Stimulated activated CD8-positive, alpha-beta memory T cell treated with anti-CD3 and anti-CD28 coated beads, Interleukin-4, amount 100 ng/mL, for 4 hours (primary cell): ENCODE measurements at places on chromosomes 4 and X.

DNA sequence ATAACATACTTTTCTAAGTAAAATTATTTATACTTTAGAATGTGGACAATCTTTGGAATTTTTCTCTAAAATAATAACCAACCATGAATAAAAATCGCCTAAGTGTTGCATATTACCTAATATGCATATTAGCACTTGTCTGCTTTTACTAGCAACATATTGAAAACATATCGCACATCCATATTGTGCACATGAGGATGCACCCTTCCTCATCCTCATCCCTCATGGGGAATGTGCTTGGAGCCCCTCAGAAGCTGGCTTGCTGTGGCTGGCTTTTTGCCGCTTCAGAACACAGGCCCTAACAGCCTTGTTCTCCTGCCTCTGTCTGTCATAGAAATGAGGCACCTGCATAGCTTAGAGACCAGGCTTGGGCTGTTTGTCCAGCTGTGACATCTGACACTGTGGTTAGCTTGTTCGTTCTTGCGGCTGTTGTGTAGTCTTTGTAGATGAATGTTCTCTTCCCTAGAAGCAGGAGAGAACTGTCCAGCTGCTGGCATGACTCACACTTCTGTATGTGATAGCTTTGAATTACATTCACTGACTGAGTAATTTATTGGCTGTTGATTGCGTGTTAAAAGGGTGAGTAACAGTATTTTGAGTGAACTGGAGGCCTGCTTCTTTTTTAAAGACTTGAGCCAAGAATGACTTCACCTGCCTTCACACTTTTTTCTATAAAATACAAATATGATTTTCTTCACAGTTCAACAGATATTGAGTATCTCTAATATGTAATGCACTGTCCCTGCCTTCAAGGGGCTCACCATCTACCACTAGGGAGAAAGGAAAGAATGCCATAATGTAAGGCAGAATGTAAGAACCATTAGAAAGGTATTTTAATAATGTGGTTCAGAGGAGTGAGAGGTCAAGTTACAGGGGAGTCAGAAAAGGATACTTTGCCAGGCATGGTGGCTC is 81.9 kb downstream of the HMGB2 start:
- DNase-seq = no peak

DNA sequence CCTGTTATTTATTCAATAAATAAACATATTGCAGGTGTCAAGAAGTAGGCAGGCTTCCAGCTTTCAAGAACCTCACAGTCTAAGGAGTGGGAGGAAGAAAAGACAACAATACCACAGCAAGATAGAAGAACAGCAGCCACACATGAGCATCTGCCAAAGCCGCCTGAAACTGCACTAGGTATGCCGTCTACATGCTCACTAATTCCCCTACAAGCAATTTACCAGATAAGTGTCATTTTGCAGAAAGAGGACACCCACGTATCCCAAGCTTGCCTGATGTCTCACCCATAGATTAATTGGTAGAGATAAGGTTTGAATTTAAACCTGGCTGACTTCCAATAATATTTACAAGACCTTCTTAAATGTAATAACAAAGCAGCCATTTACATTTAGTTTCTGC is 439.4 kb upstream of the CPEB2 start:
- no peak for DNase-seq

DNA sequence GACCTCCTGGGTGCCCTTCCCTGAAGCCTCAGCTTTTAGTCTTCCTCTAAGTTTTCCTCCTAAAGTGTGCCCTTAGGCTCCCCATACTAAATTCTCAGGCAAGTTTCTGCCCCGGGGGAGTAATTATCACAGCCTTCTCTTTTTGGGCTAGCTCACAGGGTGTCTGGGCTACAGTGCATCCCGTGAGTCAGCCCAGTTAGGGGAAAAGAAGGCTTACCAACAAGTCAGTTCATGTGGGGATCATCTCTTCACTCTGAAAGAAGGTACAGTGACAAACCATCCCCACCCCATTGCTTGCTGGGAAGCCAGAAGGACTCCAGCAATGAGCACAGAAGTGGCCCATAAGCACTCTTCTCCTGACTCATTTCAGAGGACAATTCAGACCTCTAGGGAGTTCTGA is 134.7 kb upstream of the FAM9C start:
- DNase-seq = no peak

DNA sequence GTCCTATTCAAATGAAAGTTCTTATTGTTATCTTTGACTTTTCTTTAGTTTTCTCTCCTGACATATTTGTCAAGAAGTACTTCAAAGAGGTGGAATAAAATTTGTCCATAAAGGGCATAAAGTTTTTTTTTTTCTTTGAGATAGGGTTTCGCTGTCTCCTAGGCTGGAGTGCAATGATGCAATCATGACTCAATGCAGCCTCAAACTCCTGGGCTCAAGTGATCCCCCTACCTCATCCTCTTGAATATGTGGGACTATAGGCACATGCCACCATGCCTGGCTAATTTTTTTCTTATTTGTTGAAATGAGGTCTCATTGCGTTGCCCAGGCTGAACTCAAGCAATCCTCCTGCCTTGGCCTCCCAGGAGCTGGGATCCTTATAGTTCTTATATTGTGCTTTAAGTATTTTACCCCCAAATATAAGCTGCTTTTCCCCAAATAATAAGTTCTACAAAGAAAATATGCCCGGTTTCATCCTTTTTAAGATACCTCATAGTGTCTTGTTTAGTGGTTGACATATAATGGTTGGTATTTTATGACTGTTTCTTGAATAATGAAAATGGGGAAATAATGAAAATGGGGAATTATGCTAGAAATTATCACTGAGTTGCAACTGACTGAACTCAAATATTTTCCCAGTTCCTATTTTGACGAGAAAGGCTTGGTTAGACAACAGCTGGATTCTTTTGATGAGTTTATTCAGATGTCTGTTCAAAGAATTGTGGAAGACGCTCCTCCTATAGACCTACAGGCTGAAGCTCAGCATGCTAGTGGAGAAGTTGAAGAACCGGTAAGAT is 11.6 kb downstream of the POLR2B start:
- DNase-seq = no peak

- no peak for DNase-seq
Observed at GRCh38 chr4:8283161-8283560, 13.6 kb downstream of the HTRA3 start.

- DNase-seq = no peak
Observed at GRCh38 chrX:42857766-42858165, 79.8 kb upstream of the PPP1R2C start.

- no peak for DNase-seq
Observed at GRCh38 chrX:106802388-106803275, at the start of gene TBC1D8B. Gene TBC1D8B (plus strand): TSS chrX:106802673. CDS start chrX:106802854, 181 bp downstream.

GRCh38 chr4:130689181-130689580 is 1593.2 kb downstream of the C4orf33 start:
- DNase-seq = no peak

GRCh38 chr4:16192631-16193518 is 33.4 kb downstream of the TAPT1 start:
- no peak for DNase-seq

DNA sequence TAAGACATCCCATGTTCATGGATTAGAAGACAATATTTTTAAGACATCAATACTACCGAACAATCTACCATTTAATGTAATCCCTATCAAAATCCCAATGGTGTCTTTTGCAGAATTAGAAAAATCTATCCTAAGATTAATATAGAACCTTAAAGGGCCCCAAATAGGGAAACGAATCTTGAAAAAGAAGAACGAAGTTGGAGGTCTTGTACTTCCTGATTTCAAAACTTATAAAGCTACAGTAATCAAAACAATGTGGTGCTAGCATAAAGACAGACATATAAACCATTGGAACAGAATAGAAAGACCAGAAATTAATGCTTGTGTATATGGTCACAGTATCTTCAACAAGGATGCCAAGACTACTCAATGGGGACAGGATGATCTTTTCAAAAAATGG is 42.0 kb downstream of the CENPE start:
- DNase-seq = no peak

- no peak for DNase-seq
Observed at GRCh38 chrX:31423609-31424189, 351.9 kb upstream of the FTHL17 start.

DNA sequence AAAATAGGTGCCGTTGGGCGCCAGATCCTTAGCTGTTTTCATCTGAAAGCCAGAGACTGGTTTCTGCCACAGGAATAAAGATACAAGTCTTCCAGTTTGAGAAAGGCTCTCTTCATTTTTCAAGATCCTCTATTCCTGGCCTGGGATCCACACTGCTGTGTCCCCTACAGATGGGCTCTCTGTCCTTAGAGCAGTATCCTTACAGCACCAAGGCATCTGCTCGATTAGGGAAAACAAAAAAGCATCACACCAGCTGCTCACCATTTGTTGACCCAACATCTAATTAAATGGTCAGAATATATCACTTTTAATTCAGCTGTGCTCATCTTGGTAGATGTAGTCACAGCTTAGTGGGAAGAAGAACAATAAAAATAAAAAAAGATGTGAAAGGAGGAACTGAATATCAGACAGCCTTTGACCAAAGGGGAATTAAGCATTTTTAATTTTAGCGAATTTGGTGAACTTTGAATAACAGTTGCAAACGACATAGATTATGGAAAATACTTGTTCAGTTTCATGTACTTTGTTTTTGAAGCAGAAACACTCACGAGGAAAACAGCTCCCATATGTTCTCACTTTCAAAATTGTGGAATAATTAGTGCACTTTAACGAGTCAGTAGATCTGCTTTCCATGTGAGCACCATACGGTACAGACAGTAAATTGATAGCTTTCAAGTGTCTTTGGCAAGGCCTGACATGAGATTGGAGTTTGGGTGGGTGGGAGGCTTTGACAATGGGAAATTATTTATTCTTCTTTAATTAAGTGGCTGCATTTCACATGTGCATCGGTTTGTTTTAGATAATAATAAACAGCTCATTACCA is 148.4 kb upstream of the CLNK start:
- DNase-seq = no peak

- DNase-seq = no peak
Observed at GRCh38 chr4:8182858-8183725, 16.0 kb upstream of the SH3TC1 start.

GRCh38 chr4:171024720-171025303 is 788.4 kb upstream of the GALNTL6 start:
- DNase-seq = no peak

GRCh38 chr4:153488006-153488891 is 22.1 kb downstream of the TMEM131L start:
- peak; percentile 76 for DNase-seq

GRCh38 chr4:147361726-147362125 is 119.2 kb upstream of the EDNRA start:
- no peak for DNase-seq

- no peak for DNase-seq
Observed at GRCh38 chrX:16930392-16930791, 16.1 kb upstream of the REPS2 start.

- DNase-seq = no peak
Observed at GRCh38 chr4:118180776-118181175, 146.5 kb downstream of the NDST3 start.

- DNase-seq = peak; percentile 36
Observed at GRCh38 chr4:7960790-7961655, 21.4 kb upstream of the AFAP1 start.

- DNase-seq = no peak
Observed at GRCh38 chrX:139851730-139852129, 81.1 kb downstream of the ATP11C start.

DNA sequence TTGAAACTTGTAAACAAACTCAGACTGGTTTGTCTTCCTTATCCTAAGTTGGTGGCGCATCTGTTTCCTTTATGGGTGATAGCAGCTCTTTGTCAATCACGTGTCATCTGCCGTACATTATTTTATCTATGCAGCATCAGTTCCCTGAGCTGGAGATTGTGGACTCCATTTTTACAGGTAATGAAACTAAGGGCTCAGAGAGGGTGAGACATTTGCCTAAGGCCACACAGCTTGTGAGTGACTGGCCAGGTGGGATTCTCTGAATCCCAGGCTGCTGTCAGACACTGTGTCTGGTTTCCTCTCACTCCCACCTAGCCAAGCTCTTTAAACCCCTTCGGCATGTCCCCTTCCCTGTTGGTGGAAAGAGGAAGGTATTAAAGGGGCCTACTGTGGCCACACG is 41.7 kb upstream of the CLCN4 start:
- DNase-seq = no peak

GRCh38 chrX:103498786-103499185 is 20.5 kb downstream of the RAB40A start:
- no peak for DNase-seq

GRCh38 chrX:130637591-130637990 is 235.8 kb downstream of the RBMX2 start:
- DNase-seq = no peak

GRCh38 chr4:139175646-139176301 is 1.2 kb downstream of the ELF2 start:
- DNase-seq = no peak

DNA sequence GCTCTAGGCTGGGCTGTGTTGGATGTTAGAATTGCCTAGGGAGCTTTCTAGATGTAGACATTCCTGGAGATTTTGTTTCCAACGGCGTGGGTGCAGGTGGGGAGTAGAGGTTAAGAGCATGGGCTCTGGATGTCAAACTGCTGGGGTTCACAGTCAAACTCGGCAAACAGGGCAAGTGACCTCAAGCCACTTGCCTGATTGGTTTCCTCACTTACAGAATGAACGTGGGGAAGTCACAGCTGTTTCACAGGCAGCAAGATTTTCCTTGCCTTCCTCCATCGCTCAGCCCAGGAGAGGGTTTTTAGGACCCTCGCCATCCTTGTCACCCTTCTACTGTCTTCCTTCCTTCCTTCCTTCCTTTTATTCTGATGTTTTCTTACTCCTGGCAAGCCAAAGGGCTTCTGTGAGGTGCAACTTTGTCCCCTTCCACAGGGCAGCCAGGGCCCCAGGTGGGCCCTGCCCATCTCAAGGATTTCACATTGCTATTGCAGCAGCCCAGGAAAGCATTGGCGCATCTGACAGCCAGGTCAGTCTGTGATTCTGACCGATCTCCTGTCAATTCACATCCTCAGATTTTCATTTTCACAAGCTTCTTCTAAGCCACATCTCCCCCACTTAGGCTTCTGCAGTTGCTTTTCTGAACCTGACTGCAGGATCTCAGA is 7.0 kb downstream of the RTL5 start:
- no peak for DNase-seq

DNA sequence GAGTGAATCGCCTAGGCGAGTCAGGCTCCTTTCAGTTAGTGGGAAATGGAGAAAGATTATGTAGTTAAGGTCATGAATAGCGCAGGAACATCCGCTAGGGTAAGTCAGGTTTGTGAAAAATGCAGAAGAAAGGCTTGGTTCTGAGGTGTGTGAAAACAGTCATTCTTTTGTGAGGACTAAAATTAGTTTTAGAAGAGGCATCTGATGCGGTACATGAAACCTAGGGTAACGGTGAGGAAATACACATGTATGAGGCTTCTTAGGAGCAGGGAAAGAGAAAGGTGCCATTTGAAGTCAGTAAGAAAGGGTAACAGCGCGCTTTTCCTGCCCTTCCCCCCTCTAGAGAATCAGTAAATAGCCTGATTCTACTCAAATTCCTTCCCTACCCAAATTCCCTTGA is 570 bp upstream of the RNF128 start:
- DNase-seq = no peak

DNA sequence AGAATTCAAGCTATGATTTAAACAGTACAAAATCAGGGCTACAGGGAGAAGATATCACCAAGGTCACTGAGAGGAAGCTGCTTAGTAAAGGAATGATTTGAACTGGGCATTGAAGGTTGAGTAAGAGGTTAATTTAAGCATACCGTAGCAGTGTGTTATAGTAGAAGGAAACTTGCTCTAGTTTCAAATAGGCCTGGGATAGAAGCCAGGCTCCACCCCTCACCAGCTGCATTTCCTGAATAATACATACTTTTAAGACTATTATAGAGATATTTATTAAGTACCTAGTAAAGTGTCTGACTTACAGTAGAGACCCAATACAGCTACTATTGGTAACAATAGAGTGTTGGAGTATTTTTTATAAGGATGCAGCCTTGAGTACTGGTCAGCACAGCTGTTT is 118.0 kb upstream of the GLRA2 start:
- DNase-seq = no peak

GRCh38 chrX:31130457-31131220 is 58.8 kb upstream of the FTHL17 start:
- no peak for DNase-seq
